IMR-90 (cell line): ENCODE measurements at places on chromosomes 11 and 22. TPM values are rescaled to one million over a fixed set of nuclear protein-coding genes. Genes with fewer than 3 reads are reported as not detected.

The SREBF2 gene
- polyA plus RNA-seq = 47.4 and 50.1 TPM in 2 replicates

DNA sequence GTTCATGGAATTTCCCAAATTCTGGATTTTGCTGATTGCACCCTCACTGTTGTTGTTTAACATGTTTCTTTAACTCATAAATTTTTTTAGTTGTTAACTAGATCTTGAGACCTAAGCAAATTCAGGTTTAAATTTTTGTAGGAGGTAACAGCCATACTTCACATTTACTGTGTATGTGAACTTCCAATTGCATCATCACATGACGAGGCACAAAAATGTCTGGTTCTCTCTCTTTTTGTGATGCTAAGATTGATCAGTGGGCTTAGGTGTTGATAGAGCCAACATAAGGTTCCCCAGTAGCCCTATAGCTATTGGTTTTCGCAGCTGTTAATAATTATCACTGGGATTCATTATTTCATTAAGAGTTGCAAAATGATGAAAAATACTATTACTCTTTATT is 277.5 kb downstream of the TMEM135 start:
- DNase-seq = no peak

- DNase-seq = peak; percentile 47
These were observed 46.6 kb upstream of the CTSC start for GRCh38 chr11:88384004-88384668.

GRCh38 chr11:48094643-48095339 is 114.4 kb downstream of the PTPRJ start:
- DNase-seq = no peak

DNA sequence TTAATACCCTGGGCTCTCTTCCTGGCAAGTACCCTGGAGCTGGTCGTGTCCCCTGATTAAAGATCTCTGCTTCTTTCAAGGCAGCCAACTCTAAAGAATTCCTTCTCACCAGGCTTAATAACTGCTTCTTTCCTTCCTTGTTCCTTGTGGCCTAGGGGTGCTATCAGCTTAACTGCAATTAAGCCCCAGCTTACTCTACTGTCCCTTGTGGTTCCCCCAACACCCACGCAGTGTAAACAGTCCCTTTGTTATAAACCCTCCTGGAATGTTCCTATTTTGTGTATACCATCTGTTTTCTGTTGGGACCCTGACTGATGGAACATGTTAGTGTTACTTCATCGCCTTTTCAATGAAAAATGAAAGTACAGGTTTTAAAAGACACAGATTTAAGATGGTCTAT is 126.4 kb upstream of the KIRREL3 start:
- DNase-seq = no peak

- DNase-seq = no peak
These were observed 77.0 kb downstream of the RPS6KA4 start for GRCh38 chr11:64436000-64436399.

The OR2D2 gene
- polyA plus RNA-seq = 0.07 TPM in 1 of 2 replicates, not detected in the other

- DNase-seq = no peak
These were observed 113.1 kb downstream of the SPATA19 start for GRCh38 chr11:133732109-133732674.

The YPEL4 gene
- 0.57 and 0.79 TPM in 2 replicates for polyA plus RNA-seq

DNA sequence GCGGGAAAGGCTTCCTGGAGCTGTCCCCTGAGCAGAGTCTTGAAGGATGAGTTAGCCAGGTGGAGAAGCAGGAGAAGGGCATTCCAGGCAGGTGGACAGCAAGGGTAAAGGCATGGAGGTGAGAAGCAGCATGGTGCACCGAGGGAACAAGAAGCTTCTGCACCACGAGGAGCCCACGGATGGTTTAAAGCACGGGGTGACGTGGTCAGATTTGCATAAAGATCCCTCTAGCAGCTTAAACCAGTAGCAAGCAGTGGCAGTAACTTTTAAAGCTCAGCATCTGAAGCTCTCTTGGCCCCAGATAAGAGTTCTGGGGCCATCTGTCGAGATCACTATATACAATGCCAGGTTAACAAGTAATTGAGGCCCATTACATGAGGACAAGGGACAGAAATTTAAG is 36.8 kb downstream of the SERPINH1 start:
- no peak for DNase-seq

The APOL1 gene
- 0.69 and 0.77 TPM in 2 replicates for polyA plus RNA-seq

GRCh38 chr11:89633135-89633705 is 76.9 kb upstream of the TRIM77 start:
- DNase-seq = no peak

The RAG1 gene
- 0.06 and 0.14 TPM in 2 replicates for polyA plus RNA-seq

- DNase-seq = no peak
These were observed 417.8 kb downstream of the MIAT start for GRCh38 chr22:27075028-27075678.

- no peak for DNase-seq
These were observed 93.8 kb upstream of the SESN3 start for GRCh38 chr11:95324826-95325225.

DNA sequence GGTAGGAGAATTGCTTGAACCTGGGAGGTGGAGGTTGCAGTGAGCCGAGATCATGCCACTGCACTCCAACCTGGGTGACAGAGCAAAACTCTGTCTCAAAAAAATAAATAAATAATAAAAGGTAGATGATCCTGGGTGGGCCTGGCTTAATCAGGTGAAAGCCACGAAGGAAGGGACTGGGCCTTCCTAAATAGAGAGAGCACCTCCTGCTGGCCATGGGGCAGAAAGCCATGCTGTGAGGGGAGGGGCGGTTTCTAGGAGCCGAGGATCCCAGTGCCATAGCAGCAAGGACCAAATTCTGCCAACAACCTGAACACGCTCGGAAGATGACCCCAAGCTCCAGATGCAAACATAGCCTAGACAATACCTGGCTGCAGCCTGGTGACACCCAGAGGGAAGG is 24.5 kb upstream of the DGKZ start:
- DNase-seq = peak; percentile 35
